ENCODE measurements at places on chromosomes 4 and X. TPM values are rescaled to one million over a fixed set of nuclear protein-coding genes. Genes with fewer than 3 reads are reported as not detected.

The GATA1 gene
- total RNA-seq: not detected

The PLS3 gene
- total RNA-seq: 138 TPM

The SH3D19 gene
- 38.3 TPM for total RNA-seq

The NOCT gene
- 5.7 TPM for total RNA-seq

The TCP11X2 gene
- 0.88 TPM for total RNA-seq

The UCP1 gene
- total RNA-seq: 0.28 TPM

The FAM9B gene
- not detected for total RNA-seq

The MMAA gene
- 2.0 TPM for total RNA-seq

The MFAP3L gene
- total RNA-seq: 35.5 TPM

The FDCSP gene
- not detected for total RNA-seq

The TLR3 gene
- 0.62 TPM for total RNA-seq

The SHROOM3 gene
- 52.7 TPM for total RNA-seq

The STK32B gene
- total RNA-seq: 2.6 TPM

The SNCA gene
- 5.6 TPM for total RNA-seq

The SGCB gene
- total RNA-seq: 33.8 TPM

The PCDH19 gene
- total RNA-seq: 3.4 TPM

The IGFBP7 gene
- 0.86 TPM for total RNA-seq

The ZFYVE28 gene
- 0.93 TPM for total RNA-seq

The PAGE5 gene
- not detected for total RNA-seq

The FGF2 gene
- total RNA-seq: 27.7 TPM

The KIAA0232 gene
- total RNA-seq: 42.9 TPM

The PRKG2 gene
- total RNA-seq: 2.3 TPM

The TRPC3 gene
- total RNA-seq: 0.17 TPM

The CDKL5 gene
- total RNA-seq: 6.8 TPM

The ARL9 gene
- 0.45 TPM for total RNA-seq

The MAGEA1 gene
- total RNA-seq: not detected

The GABRE gene
- total RNA-seq: 0.92 TPM

The CLRN2 gene
- not detected for total RNA-seq

The TTC29 gene
- total RNA-seq: 0.15 TPM

The CNGA1 gene
- total RNA-seq: 1.5 TPM

The SLC10A3 gene
- 3.5 TPM for total RNA-seq
